ENCODE measurements at places on chromosomes 6 and 20.

- no peak for DNase-seq
These were observed 55.6 kb downstream of the FRK start for GRCh38 chr6:116004841-116005815.

DNA sequence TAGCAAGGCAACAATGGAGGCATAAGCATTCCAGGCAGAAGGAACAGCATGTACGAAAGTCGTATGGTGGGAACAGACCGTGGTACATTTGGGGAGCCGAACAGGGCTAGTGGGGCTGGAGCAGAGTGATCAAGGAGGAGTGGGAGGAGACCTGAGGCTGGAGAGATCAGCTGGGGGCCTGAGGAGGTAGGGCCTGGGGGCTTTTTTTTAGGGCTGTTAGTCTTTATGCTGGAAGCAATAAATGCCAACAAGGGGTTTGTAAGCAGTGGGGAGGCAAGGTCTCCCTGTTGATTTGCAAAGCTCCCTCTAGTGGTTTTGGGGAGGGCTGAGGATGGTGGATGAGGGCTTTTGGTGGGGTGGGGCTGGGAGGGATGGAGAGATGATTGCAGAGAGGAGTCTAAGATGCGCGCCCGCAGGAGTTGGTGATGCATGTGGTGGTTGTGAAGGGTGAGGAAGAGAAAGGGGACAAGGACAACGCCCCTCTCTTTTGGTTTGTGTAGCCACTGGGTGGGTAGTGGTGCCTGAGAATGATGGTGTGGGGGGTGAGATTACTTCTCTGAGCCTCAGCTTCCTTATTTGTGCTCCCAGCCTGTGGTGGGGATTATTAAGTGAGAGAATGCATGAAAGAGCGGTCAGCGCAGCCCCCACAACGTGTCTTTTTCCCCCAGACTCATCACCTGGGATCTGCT lies 74.1 kb upstream of the TOX2 start:
- DNase-seq, result peak; percentile 1

- no peak for DNase-seq
These were observed 12.4 kb downstream of the TFB1M start for GRCh38 chr6:155301867-155302266.

DNA sequence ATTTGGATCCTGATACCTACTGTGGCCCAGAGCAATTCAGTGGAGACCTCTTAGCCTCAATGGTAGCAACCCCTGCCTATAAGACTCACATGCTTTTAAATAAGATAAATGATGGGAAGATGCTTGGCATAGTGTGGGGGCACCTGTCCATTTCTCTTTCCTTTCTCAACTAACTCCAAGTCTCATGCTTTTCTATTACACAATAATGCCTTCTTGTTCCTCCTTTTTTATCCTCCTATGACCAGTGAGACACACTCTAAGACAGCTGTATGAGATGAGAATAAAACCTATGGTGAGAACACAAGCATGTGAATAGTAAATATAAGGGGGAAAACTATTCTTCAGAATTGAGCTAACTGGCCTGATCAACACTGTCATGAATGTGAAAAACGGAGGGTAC lies 147.0 kb upstream of the STXBP5 start:
- no peak for DNase-seq

- DNase-seq, result no peak
These were observed 73.9 kb downstream of the AHI1 start for GRCh38 chr6:135423649-135424128.

GRCh38 chr6:139654309-139654708 lies 279.9 kb upstream of the CITED2 start:
- DNase-seq, result no peak

GRCh38 chr6:37021356-37022129 lies 16.1 kb downstream of the FGD2 start:
- DNase-seq, result no peak

GRCh38 chr6:170596426-170596825 lies 12.0 kb upstream of the PDCD2 start:
- DNase-seq, result no peak

DNA sequence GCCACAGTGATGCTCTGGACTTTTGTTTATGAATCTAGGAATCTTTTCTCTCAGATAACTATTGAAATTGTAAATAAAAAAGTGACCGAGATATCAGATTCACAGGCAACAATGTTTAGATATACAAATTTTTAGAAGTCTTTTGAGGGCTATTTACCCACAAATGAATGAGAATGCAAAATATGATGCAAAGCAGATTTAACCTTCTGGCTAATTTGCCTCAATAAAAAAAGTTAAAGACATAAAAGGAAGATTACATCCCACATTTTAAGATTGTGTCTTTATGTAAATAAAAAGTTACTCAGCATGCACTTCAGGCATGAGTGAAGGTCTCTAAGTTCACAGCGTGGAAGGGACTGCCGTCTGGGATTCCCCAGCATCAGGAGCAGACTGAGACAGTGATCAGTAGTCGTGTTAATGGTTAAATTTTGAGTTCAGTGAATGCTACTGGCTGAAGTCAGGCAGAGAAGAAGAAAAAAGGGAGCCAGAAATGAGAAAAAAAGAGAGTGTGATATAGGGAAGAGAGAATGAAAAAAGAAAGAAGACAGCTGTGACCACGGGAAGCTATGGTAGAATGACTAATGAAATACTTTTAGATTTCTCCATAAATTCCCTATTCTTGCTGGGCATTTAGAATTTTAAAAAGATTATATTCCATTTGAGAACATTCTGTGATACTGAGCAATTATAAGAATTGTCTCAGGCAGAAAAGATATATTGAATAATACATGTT lies 93.6 kb downstream of the MYB start:
- DNase-seq, result no peak

- DNase-seq, result no peak
These were observed 693.0 kb downstream of the HTR1B start for GRCh38 chr6:76770281-76770680.

DNA sequence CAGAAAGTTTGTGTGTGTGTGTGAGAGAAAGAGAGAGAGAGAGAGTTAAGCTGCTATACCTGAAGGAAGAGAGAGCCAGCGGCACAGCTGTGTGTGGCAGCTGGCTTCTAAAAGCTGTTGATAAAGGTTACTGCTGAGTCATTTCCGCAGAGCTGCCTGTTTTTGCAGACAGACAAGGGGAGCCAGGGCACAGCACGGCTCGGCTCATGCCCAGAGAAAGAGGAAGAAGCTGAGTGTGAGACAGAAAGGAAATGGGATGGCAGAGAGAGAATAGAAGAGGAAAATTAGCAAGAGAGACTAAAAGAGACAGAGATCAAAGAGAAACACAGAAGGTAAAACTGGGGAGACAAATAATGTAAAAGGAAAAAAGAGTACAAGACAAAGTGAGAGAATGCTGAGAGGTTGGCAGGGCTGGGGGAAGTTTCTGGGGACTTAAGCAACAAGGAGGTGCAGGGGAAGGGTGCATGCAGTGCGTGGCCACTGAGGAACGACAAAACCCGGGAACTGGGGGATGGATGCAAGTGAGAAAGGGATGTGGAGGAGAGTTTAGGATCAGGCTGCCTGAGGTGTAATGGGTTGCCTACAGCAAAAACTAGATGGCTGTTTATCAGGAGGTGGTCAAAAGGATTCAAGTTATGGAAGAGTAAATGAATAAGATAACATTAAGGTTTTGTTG lies 22.7 kb downstream of the HLA-A start:
- DNase-seq, result peak; percentile 62

GRCh38 chr6:153553627-153554026 lies 422.5 kb upstream of the RGS17 start:
- DNase-seq, result no peak

DNA sequence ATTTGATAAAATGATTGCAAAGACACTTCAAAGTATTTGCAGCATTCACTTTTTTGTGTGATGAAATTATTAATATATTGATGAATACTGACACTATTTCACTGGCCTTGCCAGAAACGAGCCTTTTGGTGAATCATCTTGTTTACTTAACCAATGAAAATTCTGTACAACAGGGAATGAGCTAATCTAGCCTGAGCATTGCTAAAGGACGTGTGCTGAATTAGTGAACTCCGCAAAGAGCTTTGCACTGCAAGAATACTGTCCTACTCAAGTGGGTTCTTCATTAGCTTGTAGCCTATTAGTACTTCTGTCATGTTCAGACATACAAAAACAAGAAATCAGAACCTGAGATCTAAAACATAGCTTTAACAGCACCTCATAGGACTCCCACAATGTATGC lies 172.0 kb upstream of the NRSN1 start:
- no peak for DNase-seq

- DNase-seq, result no peak
These were observed 12.9 kb upstream of the TLDC2 start for GRCh38 chr20:36862857-36863668.

DNA sequence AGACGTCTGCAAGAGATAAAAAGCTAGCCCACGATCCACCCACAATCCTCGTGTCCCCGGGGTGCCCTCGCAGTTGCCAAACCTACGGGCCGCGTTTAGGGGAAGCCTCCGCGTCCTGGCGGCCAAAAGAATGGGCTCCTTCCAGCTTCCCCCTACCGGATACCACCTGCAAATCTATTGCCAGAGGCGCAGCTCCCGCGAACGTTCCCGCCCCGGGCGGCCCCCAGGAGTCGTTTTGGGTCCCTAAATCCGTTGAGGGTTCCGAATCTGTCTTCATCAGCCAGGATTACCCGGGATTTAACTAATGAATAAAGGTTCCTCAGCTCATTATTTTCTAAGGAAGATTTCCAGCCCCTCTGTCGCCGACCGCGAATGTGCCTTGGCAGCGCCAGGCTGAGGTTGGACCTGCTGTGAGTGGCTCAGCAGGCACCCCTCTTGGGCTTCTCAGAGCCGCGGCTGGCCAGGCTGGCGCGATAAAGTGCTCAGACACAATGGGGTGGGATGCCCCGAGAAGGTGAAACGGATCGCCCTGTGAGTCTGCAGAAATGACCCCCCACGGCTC lies 2.8 kb upstream of the VSX1 start:
- no peak for DNase-seq

GRCh38 chr6:39218868-39219567 lies 10.3 kb downstream of the KCNK5 start:
- no peak for DNase-seq

DNA sequence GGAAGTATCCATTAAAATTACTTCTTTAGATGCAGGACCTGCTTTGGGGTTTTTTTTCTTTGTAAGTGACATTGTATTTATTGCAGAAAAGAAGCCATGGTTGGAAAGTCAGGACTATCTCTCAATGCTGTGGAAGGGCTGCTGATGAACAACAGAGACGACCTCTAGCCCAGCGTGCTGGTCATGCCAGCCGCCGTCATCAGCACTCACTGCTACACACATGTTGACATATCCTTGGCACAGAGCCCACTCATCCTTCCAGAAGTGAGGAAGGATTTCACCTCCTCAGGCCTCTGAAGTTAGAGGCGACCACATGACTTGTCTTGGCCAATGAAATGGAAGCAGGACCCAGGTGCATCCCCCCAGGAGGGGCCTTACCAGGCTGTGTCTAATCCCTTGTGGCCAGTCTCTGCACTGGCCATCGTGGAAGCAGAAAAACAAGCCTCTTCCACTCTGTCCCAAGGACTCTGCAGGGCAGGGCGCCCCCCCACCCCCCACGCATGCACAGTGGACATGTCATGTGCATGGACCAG lies 343.5 kb downstream of the TAF4 start:
- no peak for DNase-seq

GRCh38 chr20:46359233-46359751 lies 47.1 kb downstream of the ELMO2 start:
- no peak for DNase-seq

- DNase-seq, result no peak
These were observed 24.4 kb downstream of the SPDEF start for GRCh38 chr6:34531580-34532201.

- DNase-seq, result no peak
These were observed 52.1 kb upstream of the BEND6 start for GRCh38 chr6:56902641-56903464.

- DNase-seq, result no peak
These were observed 43.2 kb upstream of the CDH22 start for GRCh38 chr20:46351357-46352058.

DNA sequence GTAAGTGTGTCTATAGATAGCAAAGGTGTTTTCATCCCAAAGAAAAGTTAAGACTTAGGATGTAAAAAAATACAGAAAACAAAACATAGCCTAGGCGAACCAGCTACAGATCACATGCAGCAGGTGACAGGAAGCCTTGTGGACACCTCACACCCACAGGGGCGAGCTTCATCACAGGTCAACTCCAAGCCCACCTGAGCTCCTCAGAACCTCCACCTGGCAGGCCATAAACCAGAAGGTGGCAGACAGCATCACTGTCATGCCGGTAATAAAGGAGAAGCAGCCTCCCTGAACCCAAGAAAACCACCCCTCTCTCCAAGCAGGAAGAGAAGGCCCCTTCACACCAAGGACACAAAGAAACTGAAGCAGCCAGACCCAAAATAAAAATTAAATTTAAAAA lies 1.0 kb downstream of the RALGAPA2 start:
- no peak for DNase-seq

All from NCI-H1092 (cell line).